ENCODE measurements at places on chromosomes 3 and 15.

- DNase-seq: no peak
Observed at GRCh38 chr3:194875581-194876402, 190.1 kb downstream of the FAM43A start.

DNA sequence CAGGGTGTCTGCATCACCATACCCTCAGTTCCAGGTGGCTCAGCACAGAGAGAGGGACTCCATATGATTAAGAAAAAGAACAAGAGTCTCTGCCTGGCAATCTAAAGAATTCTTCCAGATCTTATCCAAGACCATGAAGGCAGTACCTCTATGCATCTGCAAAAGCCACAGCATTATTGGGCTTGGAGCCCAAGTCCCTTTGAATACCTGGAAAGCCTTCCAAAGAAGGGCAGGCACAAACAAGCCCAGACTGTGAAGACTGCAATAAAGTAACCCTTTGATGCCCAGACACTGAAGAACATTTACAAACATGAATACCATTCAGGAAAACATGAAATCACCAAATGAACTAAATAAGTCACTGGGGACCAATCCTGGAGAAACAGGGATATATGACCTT is 60.9 kb upstream of the DIPK2A start:
- no peak for DNase-seq

- no peak for DNase-seq
Observed at GRCh38 chr15:76252249-76252648, 59.0 kb downstream of the ETFA start.

- no peak for DNase-seq
Observed at GRCh38 chr15:97248376-97248775, 712.1 kb upstream of the ARRDC4 start.

DNA sequence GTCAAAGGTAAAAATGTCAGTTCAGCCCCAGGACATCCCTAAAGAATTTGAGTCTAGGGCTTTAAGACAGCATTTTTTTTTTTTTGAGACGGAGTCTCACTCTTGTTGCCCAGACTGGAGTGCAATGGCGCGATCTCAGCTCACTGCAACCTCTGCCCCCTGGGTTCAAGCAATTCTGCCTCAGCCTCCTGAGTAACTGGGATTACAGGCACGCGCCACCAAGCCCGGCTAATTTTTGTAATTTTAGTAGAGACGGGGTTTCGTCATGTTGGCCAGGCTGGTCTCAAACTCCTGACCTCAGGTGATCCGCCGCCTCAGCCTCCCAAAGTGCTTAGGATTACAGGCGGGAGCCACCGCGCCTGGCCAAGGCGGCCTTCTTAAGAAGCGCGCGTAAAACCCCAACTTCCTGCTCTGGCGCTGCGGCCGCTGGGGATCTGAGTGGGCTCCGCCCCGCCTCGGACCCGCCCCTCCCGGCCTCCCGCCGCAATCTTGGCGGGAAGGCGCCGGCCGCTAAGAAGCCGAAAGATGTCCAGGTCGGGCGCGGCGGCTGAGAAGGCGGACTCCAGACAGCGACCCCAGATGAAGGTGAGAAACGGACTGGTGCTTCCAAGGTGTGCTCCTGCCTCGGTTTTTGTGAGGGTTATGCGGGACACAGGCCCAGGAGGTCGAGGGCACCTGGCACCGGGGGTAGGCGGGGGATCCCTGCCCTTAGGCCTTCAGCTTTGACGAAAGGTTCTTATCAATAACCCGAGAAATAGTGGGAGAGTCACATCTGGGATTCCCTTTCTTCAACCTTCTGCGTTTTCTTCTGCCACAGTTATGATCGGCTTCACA is at the start of gene WDR76:
Gene WDR76, plus strand, starts transcription at position 495 of the 834 bp plus-strand sequence. Its CDS starts 31 bp downstream, at position 526.
- DNase-seq: peak; percentile 7

- no peak for DNase-seq
Observed at GRCh38 chr15:92346063-92346462, 47.6 kb upstream of the ST8SIA2 start.

GRCh38 chr3:197197334-197197733 is 101.1 kb downstream of the DLG1 start:
- DNase-seq: no peak

DNA sequence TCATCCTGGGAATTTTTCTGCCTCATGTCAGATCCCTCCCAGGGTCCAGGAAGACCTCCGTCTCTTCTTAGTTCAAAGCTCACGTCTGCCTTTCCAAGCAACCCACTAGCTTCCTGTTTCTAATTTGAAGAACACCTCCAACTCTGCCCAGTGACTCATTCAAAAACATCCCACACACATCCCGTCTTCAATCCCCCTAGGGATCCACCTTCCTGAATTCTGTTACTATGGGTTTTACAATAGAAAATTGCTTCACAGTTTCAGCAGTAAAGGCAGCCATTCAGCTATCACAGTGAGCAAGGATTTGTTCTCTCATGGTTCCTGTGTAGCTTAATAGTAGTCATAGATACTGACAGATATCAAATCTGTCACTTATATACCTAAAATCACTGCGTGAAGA is 308.3 kb upstream of the CCDC54 start:
- DNase-seq: no peak

DNA sequence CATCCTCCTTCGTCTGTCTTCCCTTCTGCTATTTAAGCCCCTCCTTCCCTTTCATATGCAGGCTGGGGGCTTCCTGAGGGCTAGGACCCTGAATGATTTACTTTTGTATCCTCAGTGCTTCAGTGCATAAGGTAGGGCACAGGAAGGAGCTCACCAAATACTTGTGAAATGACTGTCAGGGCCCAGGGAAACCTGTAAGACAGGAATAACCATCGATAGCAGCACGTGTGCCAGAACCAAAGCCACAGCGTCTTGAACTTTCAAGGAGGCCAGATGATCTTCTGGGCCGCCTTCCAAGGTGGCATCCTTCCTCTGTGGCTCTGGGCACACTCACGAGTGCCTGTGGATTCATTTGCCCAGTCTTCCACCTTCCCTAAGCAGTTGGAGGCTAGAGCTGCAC is 3.9 kb downstream of the TMED3 start:
- DNase-seq: no peak

- DNase-seq: no peak
Observed at GRCh38 chr3:193572426-193572908, 17.8 kb upstream of the ATP13A4 start.

GRCh38 chr3:4030624-4031023 is 231.4 kb downstream of the LRRN1 start:
- DNase-seq: no peak

GRCh38 chr3:16546186-16547010 is 32.9 kb upstream of the RFTN1 start:
- DNase-seq: no peak

GRCh38 chr15:70362350-70362749 is 264.6 kb upstream of the TLE3 start:
- no peak for DNase-seq

DNA sequence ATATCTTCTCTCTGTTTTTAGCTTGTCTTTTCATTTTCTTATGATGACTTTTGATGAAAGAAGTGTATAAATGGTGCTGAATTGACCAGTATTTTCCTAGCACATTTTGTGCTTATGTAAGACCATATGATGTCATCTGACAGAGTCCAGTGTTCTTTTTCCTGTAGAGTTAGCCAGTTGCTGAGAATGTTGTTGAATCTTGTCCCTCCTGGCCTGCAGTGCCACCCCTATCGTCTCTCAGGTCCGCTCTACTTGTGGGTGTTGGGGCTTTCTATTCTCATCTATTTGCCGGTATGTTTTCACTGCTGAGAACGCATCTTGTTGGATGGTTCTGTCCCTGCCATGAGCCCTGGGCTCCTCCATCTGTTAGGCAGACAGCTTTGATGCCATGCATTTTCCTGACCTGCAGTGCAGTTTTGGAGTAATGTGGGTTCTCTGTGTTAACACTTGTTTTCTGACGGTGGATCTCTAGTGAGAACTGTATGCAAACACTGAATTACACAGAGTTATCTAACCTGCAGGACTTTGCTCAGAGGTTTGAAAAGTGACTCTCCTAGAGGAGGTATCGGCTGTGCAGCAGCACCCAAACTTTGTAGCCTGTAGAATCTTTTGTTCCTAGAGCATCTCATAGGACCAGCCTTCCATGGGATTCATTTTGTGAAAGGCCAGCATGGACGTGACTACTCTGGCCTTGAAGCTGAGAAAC is 44.6 kb downstream of the SLC6A20 start:
- no peak for DNase-seq

GRCh38 chr3:93936549-93936948 is 37.1 kb downstream of the PROS1 start:
- no peak for DNase-seq

GRCh38 chr15:91953432-91953831 is 99.9 kb downstream of the SLCO3A1 start:
- no peak for DNase-seq

DNA sequence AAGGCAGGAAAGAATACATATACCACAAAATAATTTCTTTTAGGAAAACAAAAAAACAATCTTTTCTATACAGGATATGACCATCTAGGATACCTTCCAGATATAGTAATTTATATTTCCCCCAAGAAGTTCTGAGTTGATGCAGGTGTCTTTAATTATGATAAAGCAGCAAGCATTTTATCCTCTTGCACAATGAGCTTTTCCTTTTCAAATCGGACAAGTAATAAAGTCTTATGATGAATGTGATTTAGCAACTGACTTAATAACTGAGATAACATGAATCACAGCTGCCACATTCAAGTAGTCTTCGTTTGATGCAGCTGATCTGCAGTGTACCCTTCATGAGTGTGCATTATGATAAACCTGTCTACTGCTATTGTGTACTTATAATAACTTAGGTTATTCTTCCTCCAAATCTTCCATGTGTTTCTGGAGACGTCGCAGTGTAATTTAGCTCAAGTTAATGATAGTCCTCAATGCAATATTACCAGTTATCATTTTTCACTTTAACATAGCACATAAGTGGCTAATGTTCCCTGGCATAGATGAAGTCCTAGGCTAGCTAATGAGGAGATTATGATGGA is 260.3 kb upstream of the MRPL3 start:
- no peak for DNase-seq

DNA sequence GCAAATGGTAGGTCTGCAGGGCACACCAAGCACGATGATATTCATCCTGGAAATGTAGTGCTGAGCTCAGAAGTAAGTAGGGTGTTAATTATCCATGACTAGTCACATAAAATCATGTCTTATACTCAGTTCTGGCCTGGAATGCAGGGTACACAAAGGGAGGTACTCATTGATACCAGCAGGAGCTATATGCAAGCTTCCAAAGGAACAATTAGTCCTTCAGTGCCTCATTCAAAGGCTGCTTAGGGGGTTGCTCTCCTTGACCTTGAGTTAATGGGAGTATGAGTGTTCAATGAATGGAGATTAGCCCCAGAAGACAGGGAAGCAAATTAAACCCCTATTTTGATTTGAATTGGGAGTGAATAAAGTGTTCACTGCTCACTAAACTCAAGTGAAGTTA is 38.3 kb downstream of the CNTN6 start:
- DNase-seq: no peak

DNA sequence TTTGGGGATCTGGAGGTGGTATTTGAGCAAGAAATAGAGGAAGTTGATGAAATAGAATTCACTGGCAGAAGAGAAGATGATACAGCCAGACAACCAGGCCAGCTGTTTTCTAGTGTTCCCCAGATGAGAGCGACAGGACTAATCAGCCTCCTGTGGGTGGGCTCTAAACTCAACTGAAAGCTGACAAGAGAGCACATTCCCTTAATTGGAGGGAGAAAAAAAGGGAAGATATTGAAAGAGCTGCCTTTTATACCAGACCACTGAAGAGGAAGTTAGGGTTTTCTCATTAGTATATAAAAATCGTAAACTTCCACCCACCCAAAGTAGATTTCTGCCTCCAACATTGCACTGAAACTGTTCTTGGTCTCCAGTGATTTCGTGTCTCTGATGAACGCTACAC is 6.5 kb upstream of the TM4SF19 start:
- no peak for DNase-seq

- DNase-seq: no peak
Observed at GRCh38 chr3:4758249-4758860, 220.9 kb upstream of the BHLHE40 start.

DNA sequence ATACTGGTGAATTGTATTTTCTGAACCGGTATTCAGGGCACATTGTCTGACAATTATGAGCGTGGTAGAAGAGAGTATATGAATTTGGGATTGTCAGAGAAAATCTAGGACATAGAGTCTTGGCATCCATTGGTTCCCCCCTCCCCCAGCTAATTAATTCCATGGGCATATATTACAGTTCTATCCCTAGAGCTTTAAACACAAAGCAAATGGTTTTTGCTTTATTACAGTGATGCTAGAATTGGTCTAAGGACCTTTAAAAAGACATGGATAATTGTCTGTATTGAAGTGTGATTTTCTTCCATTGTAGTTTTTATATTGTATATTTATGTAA is 91.3 kb downstream of the FNDC3B start:
- DNase-seq: no peak

GRCh38 chr15:76844096-76844495 is 61.0 kb downstream of the SCAPER start:
- no peak for DNase-seq

- DNase-seq: no peak
Observed at GRCh38 chr3:193488741-193489140, 66.0 kb downstream of the ATP13A4 start.

DNA sequence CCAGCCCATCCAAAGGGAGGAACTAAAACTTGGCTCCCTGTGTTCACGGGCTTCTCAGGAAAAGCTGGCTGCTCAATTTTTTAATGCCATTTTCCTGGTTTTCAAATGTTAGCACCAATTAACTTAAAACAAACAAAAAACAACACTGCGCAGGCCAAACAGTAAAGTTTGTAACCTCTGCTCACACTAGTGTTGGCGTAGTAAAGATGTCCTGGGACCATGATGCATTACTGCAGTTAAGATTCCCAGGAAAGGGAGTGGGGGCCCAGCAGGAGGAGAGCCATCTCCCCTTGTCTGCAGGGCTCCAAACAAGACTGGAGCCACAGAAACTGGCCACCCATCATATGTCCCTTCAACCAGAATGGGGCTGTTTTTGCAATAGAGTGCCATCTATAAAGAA is 74.0 kb downstream of the KY start:
- DNase-seq: no peak

DNA sequence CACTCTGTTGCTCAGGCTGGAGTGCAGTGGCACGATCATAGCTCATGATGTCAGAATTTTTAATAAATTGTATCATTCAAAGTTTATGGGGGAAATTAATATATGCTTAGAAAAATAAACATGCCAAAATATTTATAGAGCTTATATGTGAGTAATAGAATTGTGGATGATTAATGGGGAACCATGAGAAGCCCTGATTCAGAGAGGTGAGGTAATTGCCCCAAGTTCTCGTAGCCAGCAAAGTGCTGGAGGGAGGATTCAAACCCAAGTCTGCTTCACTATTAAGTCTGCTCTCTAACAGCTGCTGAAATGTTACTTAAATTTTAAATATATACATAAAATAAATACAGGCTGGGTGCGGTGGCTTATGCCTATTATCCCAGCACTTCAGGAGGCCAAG is 26.2 kb upstream of the IGF2BP2 start:
- no peak for DNase-seq

DNA sequence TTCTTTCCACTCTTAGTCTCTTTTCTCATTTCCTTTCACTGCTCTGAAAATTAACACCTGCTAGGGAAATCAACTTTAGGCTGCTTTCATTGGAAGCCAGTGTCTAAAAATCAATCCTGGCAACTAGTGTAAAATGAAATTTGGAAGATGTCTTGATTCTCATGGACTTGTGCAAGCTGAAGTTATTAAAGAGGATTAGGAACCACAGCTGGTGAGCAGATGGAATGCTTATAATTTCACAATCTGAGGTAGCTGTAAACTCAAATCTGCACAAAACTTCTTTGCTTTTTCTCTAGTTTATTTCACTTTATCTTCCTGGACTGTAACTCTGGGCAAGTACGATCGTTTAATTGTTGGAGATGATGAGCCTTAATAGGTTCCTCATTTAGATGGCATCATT is 175.6 kb downstream of the GHSR start:
- no peak for DNase-seq
